Smooth muscle cell of the pulmonary artery (primary cell): ENCODE measurements at places on chromosomes 4 and X. TPM values are rescaled to one million over a fixed set of nuclear protein-coding genes. Genes with fewer than 3 reads are reported as not detected.

The PPP1R2C gene
- total RNA-seq, result not detected in 2 replicates

The MOSPD2 gene
- total RNA-seq, result 13.0 and 13.7 TPM in 2 replicates

The GYPE gene
- total RNA-seq, result 0.43 and 2.1 TPM in 2 replicates

The GASK1B gene
- 96.7 and 112 TPM in 2 replicates for total RNA-seq

The HSFX2 gene
- 0.72 TPM in 1 of 2 replicates, not detected in the other for total RNA-seq

The LDB2 gene
- 11.3 and 70.6 TPM in 2 replicates for total RNA-seq

The TRPC3 gene
- 0.03 and 0.78 TPM in 2 replicates for total RNA-seq

The FGF2 gene
- 69.1 and 174 TPM in 2 replicates for total RNA-seq

The HEPH gene
- 102 and 139 TPM in 2 replicates for total RNA-seq

The LRIT3 gene
- total RNA-seq, result 0.03 TPM in 1 of 2 replicates, not detected in the other

The PHEX gene
- 0.46 and 1.4 TPM in 2 replicates for total RNA-seq

The TEX11 gene
- not detected in 2 replicates for total RNA-seq

The CORIN gene
- total RNA-seq, result 1.7 and 2.4 TPM in 2 replicates

The VSIG4 gene
- not detected in 2 replicates for total RNA-seq

The RTL9 gene
- 0.13 and 0.30 TPM in 2 replicates for total RNA-seq

The USP17L18 gene
- total RNA-seq, result not detected in 2 replicates
